Right atrium auricular region (tissue), 2 donors: ENCODE measurements at places on chromosomes 7 and 10. TPM values are rescaled to one million over a fixed set of nuclear protein-coding genes. Genes with fewer than 3 reads are reported as not detected.

DNA sequence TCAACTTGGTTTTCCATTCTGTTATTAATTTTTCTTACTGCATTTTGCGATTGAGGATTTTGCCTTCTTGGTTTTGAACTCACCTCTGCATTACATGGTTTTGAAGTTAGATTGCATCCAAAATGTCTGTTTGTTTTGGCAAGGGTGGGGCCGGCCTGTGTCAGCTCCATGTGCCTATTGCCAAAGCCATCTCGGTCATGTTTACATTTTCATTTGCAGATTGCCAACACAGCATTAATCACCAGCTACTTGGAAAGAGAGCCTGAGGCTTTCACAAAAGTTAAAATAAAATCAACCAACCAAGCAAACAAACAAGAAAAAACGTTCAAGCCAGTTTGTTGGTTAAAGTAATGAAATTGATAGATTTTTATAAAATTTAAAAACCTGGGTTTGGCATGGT lies 695.8 kb downstream of the TYW1 start:
- no peak overlapping the region for H3K27ac ChIP-seq
- H3K4me1 ChIP-seq = no peaks in the 10 kb centered on the region
- DNase-seq = no peak
- H3K27me3 ChIP-seq = no peaks in the 10 kb centered on the region
- H3K36me3 ChIP-seq = no peaks in the 10 kb centered on the region

DNA sequence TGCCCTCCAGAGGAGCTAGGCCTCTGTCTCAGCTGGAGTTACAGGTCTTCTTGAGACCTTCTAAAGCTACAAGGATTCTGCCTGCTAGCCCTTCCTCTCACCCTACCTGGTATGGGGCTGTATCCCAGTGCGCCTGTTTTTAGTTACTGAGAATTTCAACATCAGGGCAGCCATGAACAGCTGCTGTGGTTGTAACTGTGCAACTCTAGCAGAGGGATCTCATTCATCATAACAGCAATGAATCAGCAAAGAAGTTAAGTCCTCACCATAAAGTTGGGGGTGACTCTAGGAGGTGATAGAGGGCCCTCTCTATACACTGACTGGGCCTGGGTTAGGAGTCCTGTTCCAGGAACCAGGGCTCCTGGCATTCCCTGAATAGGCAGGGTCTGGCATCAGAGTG lies 14.0 kb upstream of the CDH23 start:
- H3K27ac ChIP-seq = no peak overlapping the region
- DNase-seq = no peak
- no peaks in the 10 kb centered on the region for H3K27me3 ChIP-seq
- no peaks in the 10 kb centered on the region for H3K4me1 ChIP-seq
- no peak overlapping the region for H3K4me3 ChIP-seq
- H3K36me3 ChIP-seq = no peaks in the 10 kb centered on the region

GRCh38 chr7:157990881-157991250 lies 596.8 kb downstream of the PTPRN2 start:
- H3K36me3 ChIP-seq = no peaks in the 10 kb centered on the region
- no peak overlapping the region for H3K27ac ChIP-seq
- H3K4me3 ChIP-seq = no peak overlapping the region
- no peaks in the 10 kb centered on the region for H3K27me3 ChIP-seq
- no peaks in the 10 kb centered on the region for H3K4me1 ChIP-seq
- DNase-seq = no peak

The TRIM50 gene
- not detected for total RNA-seq

The ALOX5 gene
- total RNA-seq = 6.3 TPM

DNA sequence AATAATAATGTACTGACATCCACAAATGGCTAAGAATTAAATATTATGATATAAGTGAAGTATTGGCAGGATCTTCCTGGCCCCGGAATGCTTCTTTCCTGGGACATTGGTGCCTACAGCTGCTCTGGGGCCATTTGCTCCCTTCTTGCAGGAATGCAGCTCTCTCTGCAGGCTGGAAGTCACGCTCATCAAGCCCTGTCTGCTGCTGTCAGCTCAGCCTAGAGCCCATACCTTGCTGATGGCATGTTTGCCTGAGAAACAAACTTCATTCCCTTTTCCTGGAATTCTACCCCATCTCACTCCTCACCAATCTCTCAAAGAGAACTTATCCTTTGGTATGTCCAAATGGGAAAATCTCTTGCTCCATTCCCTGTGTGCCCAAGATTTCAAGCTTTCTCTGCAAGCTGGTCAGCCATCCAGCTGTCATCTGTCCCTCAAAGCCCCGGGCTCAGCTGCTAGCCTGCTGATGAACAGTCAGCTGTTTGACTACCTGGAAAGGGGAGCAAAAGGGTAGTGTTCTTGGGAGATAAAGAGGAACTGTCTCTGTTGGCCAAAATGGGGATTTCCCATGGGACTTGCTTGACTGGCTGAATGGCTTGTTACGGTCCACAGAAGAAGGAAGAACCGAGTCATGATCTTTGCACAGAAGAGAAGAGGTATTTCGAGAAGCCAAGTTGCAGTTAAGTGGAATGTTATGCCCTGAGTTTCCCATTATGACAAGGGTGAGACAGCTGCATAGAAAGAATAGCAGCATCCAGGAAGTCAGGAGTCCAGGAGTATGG lies 12.0 kb upstream of the RASSF4 start:
- no peaks in the 10 kb centered on the region for H3K27me3 ChIP-seq
- peaks cover 56% of the 10 kb centered on the region for H3K4me1 ChIP-seq
- peak; percentile 47 for DNase-seq
- H3K4me3 ChIP-seq = no peak overlapping the region

DNA sequence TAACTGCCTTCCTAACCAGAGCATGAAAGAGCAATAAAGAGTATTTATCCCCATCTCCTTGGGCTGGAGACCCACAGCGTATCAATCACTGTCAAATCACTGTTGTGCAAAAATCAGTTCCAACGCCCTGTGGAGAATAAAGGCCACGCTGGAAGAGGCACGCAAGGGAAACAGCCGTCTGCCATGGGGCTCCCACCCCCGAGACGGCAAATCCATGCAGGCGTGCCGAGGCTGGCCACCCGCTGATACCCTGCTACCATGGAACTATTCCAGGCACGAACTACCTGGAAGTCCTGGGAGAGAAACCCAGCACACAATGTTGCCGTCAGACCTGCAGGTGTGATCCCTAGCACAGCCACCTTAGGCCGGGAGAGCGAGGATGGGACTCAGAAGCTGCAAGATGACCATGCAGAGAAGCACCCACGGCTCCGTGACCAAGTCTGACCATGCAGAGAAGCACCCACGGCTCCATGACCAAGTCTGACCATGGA lies 185.3 kb downstream of the DIP2C start:
- no peaks in the 10 kb centered on the region for H3K27me3 ChIP-seq
- no peak overlapping the region for H3K4me3 ChIP-seq
- H3K4me1 ChIP-seq = no peaks in the 10 kb centered on the region
- DNase-seq = no peak
- no peak overlapping the region for H3K27ac ChIP-seq
- no peaks in the 10 kb centered on the region for H3K36me3 ChIP-seq

- H3K36me3 ChIP-seq = no peaks in the 10 kb centered on the region
- H3K27me3 ChIP-seq = no peaks in the 10 kb centered on the region
- H3K4me3 ChIP-seq = no peak overlapping the region
- H3K27ac ChIP-seq = no peak overlapping the region
- no peak for DNase-seq
These were observed 1023.2 kb downstream of the LRMDA start for GRCh38 chr10:76454506-76455140.

The UBE2D1 gene
- 42.8 TPM for total RNA-seq

The FEZF1 gene
- total RNA-seq = not detected

The KIAA1549 gene
- 0.85 TPM for total RNA-seq

The CHAT gene
- not detected for total RNA-seq

GRCh38 chr7:90629297-90629918 lies 33.3 kb downstream of the CDK14 start:
- H3K4me1 ChIP-seq = peaks cover 18% of the 10 kb centered on the region
- H3K36me3 ChIP-seq = no peaks in the 10 kb centered on the region
- no peak for DNase-seq
- no peaks in the 10 kb centered on the region for H3K27me3 ChIP-seq
